ENCODE measurements at places on chromosomes 12 and 14.
A peak's percentile ranks its signal among the peaks of the same experiment; 100 is the strongest.

DNA sequence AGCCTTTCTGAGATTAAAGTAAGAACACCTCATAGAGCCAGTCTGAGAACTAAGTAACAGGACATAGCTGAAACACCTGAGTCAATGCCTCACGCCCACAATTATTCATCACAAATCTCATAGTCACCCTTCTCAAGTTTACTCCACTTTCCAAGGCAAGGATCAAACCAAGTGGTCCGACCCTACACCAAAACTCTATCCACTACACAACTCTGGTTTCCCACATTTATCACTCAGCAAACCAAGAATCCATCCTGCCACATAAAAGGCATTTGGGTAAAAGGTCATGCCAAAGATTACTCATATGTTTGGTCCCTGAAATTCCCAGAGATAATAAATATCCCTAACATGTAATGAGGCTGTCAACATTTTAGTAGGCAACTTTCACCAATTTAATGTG, 144.1 kb downstream of the RPAP3 start:
- peak; percentile 9 for DNase-seq

DNA sequence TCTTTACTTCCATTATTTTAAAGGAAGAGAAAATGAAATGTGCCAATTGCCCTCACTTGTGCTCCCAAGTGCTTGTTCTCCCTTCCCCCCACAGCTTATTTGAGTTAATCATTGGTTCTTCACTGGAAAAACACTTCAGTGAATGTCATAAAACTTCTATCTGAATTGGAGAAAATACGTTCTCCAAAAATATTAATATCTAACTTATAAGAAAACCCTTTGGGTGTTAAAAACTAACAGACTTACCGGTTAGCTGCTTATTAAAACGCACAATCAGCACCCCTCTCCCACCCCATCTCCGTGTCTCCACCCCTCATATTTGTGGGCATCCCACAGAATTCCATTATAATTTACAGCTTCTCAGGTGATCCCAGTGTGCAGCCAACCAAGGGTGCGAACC, 31.7 kb downstream of the PLEKHA5 start:
- no peak for DNase-seq

GRCh38 chr14:20681348-20682126, 2.8 kb upstream of the RNASE4 start:
- DNase-seq: peak; percentile 92

- DNase-seq: peak; percentile 2
Observed at GRCh38 chr12:74111688-74112360, 425.8 kb upstream of the ATXN7L3B start.

DNA sequence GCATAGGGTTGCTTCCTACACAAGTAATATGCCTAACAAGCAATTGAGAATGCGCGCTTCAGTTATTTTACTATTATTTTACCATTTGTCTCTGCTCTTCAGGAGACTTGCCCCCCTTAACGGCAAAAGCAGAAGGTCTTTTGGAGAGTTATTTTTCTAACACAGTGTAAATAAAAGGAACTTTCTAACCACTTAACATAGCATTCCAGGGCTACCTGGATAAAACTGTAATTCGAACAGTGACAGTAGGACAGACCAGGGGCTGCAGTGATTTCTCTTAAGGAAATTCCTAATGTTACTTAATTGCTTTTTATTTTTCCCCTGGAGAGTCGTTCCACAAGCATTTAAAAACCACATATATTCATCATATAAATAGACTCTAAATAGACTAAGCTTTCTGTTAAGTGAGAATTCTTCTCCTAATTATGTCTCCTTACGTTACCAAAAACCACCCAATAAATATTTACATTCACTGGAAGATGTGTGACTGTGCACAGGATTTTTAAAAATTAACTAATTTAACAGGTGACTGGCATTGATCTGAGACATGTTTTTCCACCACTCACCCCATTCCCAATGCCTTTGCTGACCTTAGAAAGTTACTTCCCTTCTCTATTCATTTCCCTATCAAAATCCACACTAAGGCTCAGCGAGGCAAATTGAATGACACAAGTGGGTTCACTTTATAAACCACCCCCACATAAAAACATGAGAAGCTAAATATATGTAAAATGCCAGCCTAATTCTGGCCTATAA, 72.4 kb downstream of the RNF34 start:
- no peak for DNase-seq

DNA sequence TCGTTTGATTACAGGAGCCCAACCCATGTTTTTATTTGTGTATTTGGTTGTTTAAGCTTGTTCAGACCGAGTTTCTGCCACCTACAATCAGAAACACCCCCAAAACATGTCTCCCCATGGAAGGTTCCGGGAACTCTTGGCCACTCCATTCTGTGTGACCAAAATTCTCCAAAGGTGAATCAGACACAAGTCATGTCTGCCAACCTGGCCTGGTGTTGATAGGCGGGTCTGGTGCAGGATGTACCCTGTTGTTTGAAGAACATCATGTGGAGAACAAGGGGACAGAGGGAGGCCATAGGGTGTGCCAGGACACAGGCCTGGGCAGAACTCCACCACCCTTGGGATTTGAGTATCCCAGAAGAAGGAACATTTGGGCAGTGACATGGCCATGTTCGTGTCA, 147.1 kb upstream of the MYL2 start:
- DNase-seq: no peak

DNA sequence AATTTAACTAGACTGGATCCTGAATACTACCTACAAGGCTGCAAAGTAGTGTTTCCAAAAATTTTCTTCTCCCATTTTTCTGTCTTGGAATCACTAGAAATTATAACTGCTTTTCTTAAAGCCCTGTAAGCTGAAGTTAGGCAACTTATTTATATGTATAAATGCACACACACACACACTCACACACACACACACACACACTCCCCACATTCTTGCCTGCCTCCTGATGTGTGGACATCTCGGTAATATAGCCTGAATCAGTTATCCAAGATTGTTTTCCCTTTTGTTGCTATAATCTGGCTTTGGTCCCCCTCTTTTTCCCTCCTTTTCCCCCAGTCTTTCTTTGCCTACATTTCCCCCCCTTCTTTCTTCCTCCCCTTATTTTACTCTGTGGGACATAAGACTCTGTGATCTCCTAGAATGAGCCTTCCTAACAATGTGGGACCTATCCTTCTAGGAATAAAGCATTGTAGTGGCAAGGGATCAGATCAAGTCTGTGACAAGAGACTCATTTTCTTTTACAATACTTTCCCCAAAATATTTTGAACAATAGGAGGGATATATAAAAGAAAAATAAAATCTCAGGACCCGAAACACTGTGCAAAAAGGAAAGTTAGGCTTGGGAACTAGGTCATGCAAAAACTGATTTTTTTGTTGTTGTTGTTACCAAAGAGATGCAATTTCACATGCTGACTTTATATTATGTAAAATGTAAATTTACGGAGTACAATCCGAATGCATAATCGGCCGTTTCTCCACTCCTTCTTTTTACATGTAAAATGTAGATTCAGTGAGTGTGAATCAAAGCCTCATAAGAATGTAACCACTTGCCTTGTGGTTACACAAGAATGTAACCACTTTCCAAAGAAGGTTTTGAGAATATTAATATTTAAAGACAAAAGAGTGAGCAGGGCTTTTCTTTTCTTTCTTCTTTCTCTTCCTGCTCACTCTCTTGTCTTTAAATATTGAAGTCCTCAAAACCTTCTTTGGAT, 26.3 kb upstream of the CD69 start:
- peak; percentile 19 for DNase-seq

GRCh38 chr12:124720681-124721500, 142.8 kb downstream of the SCARB1 start:
- peak; percentile 97 for DNase-seq

DNA sequence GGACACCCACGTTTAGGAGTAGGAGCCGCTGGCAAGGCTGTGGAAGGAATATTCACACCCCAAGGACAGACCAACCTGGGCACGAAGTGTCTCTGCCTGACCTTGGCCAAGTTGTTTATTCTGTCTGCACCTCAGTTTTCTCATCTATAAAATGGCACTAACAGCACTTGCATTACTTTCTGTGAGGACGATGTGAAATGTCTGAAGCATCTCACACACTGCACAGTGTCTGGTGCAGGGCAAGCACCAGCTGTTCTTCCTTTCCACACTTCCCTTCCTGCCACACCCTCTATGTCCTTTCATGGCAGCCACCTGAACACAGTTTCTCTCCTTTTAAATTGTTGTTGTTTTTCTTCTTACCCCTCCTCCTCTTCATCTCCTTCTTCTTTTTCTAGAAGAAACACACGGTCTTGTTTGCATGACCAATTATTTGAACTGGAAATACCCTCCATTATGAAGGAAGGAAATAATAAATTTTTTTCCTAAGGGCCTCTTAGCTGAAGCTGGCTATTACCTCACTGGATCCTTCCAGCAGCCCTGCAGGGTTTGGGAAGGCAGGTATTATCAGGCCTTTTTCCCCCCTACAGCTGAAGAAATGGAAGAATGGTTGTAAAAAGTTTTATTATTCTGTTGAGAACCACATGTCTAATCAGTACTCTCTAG, 42.9 kb upstream of the ATP23 start:
- DNase-seq: no peak

DNA sequence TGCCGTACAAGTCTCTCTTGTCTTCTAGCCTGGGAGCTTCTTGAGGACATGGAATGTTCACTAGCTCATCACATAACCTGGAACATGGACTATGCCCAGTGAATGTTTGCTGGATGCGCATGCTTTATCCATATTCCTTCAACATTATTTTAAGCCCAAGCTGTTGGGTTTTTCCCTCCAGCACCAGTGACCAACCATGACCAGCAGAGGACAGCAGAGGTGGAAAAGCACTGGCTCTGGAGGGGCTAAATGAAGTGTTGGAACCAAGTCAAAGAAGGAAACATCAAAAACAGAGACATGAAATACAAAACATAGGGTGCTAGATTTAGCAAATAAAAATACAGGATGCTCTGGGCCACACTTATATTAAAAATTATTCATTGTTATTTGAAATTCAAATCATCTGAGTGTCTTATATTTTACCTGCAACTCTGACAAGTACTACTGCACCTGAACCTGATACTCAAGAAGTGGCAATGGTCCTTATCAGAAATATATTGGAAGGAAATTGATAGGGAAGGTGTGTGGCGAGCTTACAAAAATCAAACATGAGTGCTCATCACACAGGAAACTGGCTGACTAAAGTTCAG, 23.1 kb upstream of the HELB start:
- peak; percentile 30 for DNase-seq

DNA sequence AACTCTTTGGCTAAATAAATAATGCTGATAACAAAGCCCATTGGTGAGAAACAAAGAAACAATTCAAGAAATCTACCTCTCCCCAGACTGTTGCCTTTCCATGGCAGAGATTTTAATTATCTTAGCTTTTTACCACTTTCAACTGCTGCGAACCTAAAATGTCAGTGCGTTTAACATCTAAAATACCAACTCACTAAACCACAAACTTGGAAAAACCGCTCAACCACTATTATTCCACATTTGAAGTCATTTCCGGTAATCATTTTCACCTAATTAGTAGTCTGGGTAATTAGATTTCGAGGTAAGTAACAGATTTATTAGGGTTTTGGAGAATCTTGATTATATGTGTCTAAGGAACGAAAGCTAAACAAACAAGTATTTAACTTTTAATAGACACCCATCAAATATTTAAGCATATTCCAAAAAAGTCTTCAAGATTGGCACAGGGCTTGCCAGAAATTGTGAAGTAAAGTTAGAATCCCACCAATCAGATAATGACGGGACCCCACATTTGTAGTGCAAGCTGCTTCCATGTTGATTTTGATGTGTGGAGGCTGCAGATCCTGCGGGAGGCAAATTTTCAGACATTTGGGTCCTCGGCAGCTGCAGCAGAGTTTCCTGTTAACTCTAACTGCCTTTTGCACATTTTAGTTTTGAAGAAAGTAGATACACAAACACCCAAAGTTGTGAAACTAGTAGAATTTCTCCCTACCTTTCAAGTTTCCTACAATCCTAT, 4.1 kb downstream of the OTX2 start:
- no peak for DNase-seq

- peak; percentile 85 for DNase-seq
Observed at GRCh38 chr14:92481386-92481785, 32.2 kb upstream of the RIN3 start.

GRCh38 chr14:69044965-69045555, 66.0 kb upstream of the ACTN1 start:
- peak; percentile 65 for DNase-seq

GRCh38 chr14:39459795-39460478, 27.7 kb upstream of the FBXO33 start:
- no peak for DNase-seq

- DNase-seq: peak; percentile 59
Observed at GRCh38 chr12:55720071-55720564, at the start of gene RDH5. Gene RDH5 (plus strand): TSS chr12:55720393. CDS start chr12:55721185, 792 bp downstream.

DNA sequence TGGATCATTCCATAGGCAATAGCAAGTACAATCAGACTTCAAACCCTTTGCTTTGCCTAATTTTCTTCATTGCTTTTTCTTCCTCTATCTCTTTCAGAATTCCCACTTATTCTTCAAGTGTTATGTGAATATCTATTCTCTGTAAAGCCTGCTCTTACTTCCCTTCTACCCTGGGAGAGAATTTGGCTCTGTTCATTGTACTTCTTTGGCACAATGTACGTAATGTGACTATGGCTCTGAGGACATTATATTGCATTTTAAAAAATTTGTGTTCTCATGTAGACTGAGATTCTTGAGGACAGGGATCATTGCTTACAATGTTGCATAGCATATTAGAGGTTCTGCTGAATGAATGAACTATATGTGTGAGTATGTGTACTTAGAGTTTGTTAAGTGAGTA, 16.9 kb upstream of the PRICKLE1 start:
- no peak for DNase-seq

- no peak for DNase-seq
Observed at GRCh38 chr14:59017285-59017965, 171.0 kb upstream of the DAAM1 start.
